ENCODE measurements at places on chromosomes 12 and 14. TPM values are rescaled to one million over a fixed set of nuclear protein-coding genes. Genes with fewer than 3 reads are reported as not detected.

DNA sequence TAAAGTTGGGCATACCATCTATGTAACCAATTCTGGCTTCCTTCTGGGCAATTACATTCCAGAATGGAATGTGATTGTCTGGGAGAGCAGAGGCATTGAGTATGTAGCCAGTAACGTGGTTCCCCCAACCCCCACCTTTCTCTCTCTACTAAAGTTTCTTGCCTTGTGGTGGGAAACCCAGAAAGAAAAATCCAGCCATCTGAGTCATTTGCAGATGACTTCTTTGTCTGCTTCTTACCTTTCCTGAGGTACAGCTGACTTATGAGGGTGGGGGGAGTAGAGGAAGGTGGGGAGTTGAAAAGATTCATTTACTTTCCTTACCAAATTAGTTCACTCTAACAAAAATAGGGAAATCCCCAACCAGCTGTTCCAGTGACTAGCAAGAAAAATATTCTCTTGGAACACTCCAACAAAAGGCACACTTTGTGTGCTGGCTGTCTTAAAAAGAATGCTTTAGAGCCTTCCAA lies 112.1 kb upstream of the FRMD6 start:
- no peak for DNase-seq

- no peak for DNase-seq
These were observed 3.4 kb downstream of the ASCL1 start for GRCh38 chr12:102960766-102961465.

DNA sequence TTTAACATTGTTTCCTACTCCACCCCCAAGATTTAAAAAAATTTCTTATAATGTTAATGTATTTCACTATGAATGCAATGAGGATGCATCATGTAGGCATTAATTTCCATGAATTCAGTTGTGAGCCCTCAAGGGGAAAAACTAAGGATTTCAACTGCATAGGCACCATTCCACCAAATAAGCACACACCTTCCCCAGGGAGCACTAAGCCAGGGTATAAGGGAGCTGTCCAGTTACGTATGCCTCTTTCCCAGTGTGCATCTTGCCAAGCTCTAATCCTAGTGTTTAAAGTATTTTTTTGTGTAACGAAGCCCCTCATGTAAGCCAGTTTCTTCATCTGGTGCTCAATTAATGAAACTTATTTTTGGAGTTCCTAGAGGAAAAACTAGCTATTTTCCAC lies 6.6 kb downstream of the FERMT2 start:
- no peak for DNase-seq

SIX1 gene
- not detected for total RNA-seq

SLC25A21 gene
- 0.54 TPM for total RNA-seq

- DNase-seq, result no peak
These were observed 6.9 kb upstream of the PLEKHH1 start for GRCh38 chr14:67526181-67526580.
